Uterus (tissue), 4 donors: ENCODE measurements at places on chromosomes 12 and 14.
A peak's percentile ranks its signal among the peaks of the same experiment; 100 is the strongest.

DNA sequence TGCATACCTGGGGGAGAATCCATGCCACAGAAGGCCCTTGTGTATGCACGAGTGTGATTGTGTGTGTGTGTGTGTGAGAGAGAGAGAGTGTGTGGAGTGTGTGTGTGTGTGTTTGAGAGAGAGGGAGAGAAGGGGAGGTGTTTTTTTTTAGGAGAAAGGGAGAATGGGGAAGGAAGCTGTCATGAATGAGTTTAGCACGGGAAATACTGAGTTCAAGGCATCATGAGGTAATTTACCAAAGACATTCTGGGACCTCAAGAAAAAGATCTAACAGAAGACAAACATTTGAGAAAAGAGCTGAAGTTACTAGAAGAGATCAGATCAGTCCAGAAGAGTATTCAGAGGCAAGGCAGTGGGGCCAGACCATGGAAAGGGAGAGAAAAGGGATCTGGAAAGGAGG lies 157.1 kb downstream of the TTC7B start:
- no peak for DNase-seq

- DNase-seq: no peak
Measured at GRCh38 chr14:22903742-22904087, 15.2 kb downstream of the RBM23 start.

GRCh38 chr14:58098507-58098906 lies 53.5 kb downstream of the ARMH4 start:
- peak; percentile 41 for DNase-seq

DNA sequence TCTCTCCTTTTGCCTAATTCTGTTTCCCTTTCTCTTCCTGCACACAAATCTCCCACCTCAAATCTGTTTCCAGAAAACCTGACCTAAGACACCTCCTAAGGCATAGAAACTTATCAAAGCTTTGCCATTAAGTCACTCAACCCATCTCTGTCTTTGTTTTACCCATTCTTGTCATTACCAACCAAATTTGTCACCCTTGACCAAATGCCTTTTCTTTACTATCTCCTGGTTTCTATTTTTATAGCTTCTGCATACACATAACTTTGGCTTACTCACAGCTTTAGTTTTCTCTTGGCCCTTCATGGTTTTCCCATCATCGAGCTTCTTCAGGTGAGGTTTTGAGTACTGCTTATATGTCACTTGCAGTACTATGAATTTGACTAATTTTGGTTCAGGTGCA lies 184.2 kb downstream of the BCAT1 start:
- DNase-seq: no peak

DNA sequence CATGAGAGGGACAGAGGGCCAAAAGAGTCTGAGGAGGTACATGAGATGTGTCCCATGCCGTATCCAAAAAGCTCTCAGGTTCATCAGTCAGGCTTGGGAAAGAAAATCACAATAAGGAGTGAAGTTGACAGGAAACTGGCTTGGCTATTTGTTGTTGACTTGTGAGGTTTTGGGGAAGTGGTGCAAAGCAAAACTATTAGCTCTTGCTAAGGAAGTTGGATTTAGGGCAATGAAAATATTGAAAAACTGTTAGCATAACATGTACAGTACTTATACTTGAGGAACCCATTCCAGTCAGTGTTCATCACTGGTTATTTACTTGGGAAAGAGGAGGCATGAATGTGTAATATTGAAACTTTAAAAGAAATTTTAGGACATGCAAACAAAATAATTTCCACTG lies 145.9 kb downstream of the DUSP6 start:
- DNase-seq: no peak

GRCh38 chr14:64038841-64039542 lies 186.2 kb downstream of the SYNE2 start:
- no peak for DNase-seq

GRCh38 chr12:121872546-121873215 lies 14.0 kb upstream of the HPD start:
- peak; percentile 72 for DNase-seq

- peak; percentile 69 for DNase-seq
Measured at GRCh38 chr14:102046337-102047278, 40.2 kb downstream of the HSP90AA1 start.

DNA sequence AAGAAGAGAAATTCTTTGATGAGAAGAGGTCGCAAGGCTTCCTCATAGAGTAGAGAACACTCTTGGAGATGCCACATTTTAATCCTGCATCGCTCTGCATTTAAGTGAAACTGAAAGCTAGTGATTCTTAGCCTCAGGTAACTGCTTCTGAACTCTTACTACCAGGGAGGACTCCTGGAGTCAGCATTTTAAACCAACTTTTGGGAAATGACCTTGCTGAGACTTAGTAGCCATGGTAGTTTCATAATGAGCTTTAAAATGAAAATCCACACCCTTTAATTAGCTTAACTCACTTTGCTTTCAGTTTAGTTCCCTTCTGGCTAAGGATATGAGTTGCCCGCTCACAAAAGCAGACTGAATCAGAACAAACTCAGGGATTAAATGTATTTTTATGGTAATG lies 80.3 kb downstream of the SYNE2 start:
- no peak for DNase-seq

DNA sequence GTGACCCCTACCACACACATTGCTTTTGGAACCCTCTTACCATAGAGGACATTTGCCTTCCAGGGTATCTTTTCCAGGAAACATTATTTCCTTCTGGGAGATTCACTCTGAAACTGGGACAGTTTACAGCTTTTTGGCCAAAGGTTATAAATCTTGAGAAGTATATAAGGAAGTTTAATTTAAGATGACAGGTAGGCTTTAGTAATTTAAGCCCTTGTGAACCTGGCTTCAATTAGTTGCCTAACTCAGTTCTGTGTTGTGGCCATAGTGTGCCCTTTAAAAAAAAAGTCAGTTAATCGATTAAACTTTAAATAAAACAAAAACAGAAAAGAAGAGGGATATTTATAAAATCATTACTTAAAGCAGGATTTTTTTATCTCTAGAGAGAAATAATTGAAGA lies 142.9 kb downstream of the NAV3 start:
- DNase-seq: no peak

- DNase-seq: no peak
Measured at GRCh38 chr12:7376196-7376595, 67.8 kb downstream of the CD163L1 start.

DNA sequence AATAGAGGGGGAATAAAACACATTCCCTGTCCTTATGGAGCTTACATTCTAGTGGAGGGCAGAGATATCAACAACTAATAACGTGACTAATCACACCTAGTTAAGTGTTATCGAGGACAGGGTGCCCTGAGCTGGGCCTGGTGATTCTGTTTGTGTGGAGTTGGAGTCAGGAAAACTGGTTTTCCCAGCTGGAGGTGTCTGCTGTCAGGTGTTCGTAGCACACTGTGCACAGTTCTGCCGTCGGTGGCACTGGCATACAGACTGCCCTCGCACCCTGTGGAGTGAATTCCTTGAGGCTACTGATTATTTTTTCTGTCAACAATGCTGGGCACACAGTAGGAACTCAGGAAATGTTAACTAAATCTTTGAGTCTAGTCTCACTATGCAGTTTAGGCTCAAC lies 900 bp upstream of the MTERF2 start:
- DNase-seq: no peak

GRCh38 chr12:28998662-28999120 lies 150.4 kb upstream of the FAR2 start:
- DNase-seq: no peak

GRCh38 chr12:89707703-89708564 lies 704 bp downstream of the ATP2B1 start:
- peak; percentile 37 for DNase-seq

DNA sequence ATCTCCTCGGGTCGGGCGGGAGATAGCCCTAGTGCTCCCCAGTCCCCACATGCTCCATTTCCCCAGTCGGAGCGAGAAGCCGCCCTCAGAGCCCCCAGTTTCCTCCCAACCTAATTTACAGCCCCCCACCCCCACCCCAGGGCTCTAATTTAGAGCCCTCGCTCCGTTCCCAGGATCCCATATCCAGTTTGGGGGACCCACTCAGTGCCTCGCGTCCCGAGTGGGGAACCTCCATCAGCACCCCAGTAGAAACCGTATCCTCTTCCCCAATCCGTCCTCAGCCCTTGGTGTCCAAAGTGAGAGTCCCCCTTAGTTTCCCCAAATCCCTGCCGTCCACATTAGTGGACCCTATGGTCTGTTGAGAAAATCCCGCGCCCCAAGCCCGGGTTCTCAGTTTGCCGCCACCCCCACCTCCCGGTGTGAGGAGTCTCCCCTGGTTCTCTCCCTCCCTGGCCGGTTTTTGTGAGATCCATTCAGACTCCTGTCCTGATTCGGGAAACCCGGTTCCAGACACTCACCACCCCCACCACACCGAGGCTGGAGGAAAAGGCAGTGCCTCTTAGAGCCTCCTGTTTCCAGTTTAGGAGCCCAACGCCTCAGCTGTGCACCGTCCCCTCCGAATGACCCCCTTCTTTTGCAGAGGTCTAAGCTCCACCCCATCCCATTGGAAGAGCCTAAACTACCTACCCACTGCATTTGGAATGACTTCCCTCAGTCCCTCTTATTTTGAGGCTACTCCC lies 809 bp upstream of the MSI1 start:
- DNase-seq: no peak

GRCh38 chr14:102819176-102819628 lies 42.0 kb downstream of the TRAF3 start:
- no peak for DNase-seq

DNA sequence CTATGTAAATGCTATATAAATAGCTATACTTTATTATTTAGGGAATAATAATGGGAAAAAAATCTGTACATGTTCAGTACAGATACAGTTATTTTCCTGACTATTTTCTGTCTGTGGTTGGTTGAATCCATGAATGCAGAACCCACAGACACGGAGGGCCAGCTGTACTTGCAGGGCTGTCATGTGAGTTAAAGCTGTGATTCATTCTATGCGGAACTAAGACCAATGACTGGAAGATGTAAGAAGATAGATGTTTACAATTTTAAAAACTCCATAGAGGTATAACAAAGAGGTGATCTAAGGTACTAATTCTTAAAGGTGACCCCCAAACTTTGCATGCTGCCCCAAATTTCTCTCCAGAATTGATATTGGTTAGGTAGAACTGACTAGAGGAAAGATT lies 14.6 kb downstream of the PCNX4 start:
- DNase-seq: no peak

DNA sequence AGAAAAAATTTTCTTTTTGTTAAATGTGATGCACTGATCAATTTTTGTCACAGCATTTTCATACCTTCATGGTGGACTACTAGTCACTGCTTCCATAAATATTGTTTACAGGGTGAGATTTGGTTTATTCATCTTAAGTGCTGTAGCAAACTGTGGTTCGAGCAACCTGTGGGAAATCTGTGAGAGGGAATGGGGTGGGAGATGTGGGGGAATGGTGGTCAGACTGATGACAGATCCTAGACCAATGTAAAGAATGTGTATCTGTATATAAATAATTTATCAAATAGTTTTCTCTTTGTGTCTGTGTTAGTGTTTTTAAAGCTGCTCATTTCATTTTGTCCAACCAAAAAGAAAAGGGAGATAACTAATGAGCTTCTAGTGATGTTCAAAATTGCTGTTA lies 26.7 kb downstream of the CSRP2 start:
- no peak for DNase-seq

DNA sequence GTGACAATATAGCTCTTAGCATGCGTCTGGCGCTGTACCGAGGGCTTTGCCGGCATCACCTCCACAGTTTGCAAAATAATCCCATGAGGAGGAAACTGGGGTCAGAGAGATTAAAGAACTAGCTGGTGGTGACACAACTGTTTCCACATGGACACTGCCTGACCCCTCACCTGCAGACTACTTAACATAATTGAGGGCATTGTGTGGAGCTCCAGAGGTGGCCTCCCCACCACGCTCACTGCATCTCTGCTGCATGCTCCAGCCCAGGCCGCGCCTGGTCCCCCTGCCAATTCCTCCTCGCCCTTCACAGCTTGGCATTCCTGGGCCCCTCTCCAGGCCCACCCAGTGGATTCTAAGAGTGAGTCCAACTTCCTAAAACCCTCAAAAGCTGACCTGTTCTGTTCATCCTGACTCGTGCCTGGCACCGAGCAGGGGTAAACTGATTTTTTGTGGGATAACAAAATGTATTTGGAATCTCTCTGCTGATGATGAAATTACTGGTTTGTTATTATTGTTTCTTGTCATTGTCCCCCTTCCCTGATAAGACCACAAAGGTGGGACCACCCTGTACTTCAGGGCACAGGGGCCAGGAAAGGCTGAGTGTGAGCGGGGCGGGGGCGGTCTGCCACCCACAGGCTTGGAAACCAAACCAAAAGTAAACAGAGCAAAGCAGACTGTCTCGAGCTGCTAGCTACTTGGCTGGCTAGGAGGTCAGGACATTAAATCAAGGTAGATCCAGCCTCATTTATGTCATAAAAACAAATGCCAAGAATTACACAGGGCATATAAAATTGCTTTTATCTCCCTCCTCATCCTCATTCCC lies 40.6 kb downstream of the CHGA start:
- DNase-seq: peak; percentile 42

DNA sequence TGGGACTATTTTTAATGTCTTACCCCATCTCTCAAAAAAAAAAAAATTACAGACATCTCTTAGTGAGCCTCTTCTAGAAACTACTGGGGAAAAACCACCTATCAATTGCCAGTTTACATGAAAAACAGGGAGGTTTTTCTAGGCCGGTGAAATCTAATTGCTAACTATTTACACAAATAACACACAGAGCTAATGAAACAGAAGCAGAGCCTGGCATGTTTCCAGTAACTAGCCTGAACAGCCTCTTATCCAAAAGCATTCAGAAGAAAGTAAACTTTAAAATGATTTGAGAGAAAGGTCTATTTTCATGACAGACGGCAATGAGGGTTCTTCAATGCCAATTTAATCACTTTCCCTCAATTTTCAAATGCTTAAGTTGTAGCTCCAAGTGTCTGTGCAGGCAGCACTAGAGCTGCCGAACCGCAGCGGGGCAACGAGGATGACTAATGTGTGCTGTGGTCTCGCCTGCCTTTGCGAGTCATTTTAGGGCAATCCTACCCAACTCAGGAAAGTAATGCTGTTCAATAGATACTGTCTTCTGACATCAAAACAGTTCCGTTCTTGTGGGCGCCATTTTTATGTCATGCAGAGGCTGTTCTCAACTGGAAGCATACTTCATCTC lies 84.6 kb downstream of the SETD3 start:
- DNase-seq: no peak

DNA sequence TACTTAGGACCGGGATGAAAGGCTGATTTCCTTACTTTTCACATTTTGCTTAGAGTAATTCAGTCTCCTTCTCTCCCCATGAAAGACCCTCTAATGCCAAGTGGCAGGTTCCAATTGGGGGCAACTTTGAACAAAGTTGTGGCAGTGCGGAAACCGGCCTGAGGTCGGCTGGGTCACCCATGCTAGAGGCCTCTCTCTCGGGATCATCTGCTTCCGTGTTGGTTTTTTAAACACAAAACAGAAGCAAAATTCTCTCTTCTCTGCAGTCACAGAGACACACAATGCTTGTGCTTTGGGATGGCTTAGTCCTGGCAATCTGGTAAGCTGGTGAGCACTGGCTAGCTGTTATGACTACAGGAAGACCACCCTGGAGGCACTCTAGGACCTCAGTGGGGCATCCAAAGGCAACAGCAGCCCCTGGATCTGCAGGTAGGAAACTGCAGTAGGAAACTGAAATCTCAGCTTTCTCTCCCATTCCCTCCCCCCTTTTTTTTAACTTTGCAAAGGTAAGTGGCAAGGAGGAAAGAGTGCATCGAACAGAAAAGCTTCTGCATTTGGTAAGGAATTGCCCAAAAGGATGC lies 102.1 kb downstream of the BCL11B start:
- no peak for DNase-seq
